ENCODE measurements at places on chromosomes 6 and 20. TPM values are rescaled to one million over a fixed set of nuclear protein-coding genes. Genes with fewer than 3 reads are reported as not detected.

DNA sequence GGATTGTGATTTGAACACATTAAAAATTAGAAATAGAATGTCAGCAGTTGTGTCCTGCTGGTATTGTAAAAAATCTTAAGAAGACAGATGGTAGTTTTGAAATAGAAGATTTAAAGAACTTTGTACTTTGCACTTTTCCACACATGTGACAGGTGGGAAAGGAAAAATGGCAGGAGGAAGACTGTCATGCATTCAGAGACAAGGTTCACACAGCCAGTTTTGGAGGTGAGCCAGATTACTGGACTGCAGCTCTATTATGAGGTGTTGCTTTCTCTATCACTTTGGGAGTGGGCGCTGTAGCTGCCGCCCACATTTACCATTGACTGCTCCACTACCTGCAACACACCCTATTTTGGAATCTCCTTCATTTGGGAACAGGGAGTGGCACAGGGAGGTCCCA, 12.1 kb upstream of the NDUFAF4 start:
- H3K27me3 ChIP-seq = no peaks in the 10 kb centered on the region
- H3K4me3 ChIP-seq = no peak overlapping the region
- DNase-seq = no peak
- H3K36me3 ChIP-seq = no peaks in the 10 kb centered on the region
- H3K27ac ChIP-seq = no peak overlapping the region

DNA sequence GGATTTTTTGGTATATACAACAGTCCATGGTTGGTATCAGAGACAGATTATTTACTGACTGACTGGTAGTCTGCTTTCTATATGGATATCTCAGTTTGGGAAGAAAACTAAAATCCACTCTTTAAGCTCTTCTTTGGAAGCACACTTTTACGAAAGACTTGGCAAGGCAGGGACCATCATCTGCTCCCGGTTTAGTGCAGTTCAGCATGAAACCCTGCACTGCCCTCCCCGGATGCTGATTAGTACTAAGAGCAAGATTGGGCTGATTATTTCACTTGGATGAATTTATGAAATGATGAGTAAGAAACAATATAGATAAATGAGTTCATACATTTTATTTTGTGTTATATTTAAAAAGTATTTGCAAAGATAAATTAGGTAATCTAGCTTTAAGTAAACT, 56.3 kb downstream of the RGS17 start:
- no peak for DNase-seq
- H3K4me3 ChIP-seq = no peak overlapping the region
- H3K36me3 ChIP-seq = no peaks in the 10 kb centered on the region
- H3K27me3 ChIP-seq = no peaks in the 10 kb centered on the region

DNA sequence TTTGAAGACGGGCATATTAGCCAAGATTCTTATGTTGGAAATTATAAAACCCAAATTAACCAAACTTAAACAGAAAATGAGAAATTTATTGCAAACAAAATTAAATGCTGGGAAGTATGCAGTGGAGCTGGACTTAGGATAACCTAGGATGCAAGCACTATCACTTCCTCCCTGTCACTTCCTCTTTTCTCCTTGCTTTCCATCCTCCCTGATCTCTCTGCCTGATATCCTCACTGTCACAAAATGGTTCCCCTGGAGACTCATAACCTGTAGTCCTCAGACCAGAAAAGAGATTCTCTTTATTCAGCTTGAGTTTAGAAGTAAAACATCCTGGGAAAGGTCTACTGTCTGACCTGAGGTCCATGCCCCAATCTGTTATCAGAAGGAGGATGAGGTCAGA, 7.4 kb upstream of the KLHL32 start:
- no peaks in the 10 kb centered on the region for H3K27me3 ChIP-seq
- no peaks in the 10 kb centered on the region for H3K36me3 ChIP-seq
- no peak overlapping the region for H3K27ac ChIP-seq
- H3K4me3 ChIP-seq = no peak overlapping the region
- DNase-seq = no peak

DNA sequence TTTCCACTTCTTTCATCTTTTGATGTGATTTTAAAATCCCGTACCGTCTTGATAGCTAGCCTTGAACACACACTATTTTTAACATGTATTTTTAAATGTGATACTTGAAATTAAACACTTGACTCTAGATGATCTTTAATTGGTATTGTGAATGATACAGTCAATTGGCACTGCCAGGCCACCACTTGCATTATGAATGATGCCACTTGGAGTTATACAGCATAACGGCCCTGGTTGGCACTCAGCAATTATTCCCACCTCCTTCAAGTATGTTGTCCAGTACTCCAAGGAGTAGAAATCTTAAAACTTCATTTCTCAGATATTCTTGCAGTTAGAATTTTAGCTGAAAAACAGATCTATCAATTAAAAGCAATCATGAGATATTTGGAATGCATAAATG, 62.9 kb downstream of the TENT5A start:
- no peaks in the 10 kb centered on the region for H3K36me3 ChIP-seq
- H3K27ac ChIP-seq = no peak overlapping the region
- H3K27me3 ChIP-seq = no peaks in the 10 kb centered on the region
- no peak for DNase-seq

TBC1D22B gene
- total RNA-seq = 9.1 TPM

PLTP gene
- 81.1 TPM for total RNA-seq

- H3K36me3 ChIP-seq = no peaks in the 10 kb centered on the region
- no peak overlapping the region for H3K27ac ChIP-seq
- no peaks in the 10 kb centered on the region for H3K27me3 ChIP-seq
- no peak for DNase-seq
- H3K4me1 ChIP-seq = peaks cover 19% of the 10 kb centered on the region
Measured at GRCh38 chr20:9244811-9245210, 175.9 kb downstream of the PLCB4 start.

ZC3H12D gene
- 1.6 TPM for total RNA-seq

GRCh38 chr6:25052181-25052580, 116.4 kb upstream of the RIPOR2 start:
- H3K36me3 ChIP-seq = no peaks in the 10 kb centered on the region
- H3K4me3 ChIP-seq = no peak overlapping the region
- DNase-seq = no peak

GRCh38 chr6:8170245-8170644, 67.9 kb upstream of the EEF1E1 start:
- H3K4me3 ChIP-seq = no peak overlapping the region
- no peak overlapping the region for H3K27ac ChIP-seq
- no peaks in the 10 kb centered on the region for H3K36me3 ChIP-seq
- DNase-seq = no peak
- no peaks in the 10 kb centered on the region for H3K27me3 ChIP-seq

DNA sequence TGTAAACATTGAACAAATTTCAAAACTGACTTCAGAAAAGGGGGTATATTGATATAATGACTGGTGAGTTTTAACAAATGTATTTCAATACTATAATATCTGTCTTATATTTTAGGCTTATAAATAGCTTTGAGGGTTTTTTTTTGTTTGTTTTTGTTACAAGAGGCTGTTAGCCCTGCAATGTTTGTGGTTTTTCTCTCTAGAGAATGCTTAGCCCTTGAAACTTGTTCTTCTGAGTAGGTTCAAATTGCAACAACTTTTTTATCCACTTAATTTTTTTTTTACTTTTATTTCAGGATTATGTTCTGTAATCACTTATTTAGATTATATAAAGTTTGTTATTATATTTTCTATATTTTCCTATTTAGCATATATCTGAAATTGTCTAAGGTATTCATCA, 333.2 kb downstream of the RIMS1 start:
- no peaks in the 10 kb centered on the region for H3K27me3 ChIP-seq
- H3K4me3 ChIP-seq = no peak overlapping the region
- H3K36me3 ChIP-seq = no peaks in the 10 kb centered on the region
- no peaks in the 10 kb centered on the region for H3K4me1 ChIP-seq

- H3K27me3 ChIP-seq = no peaks in the 10 kb centered on the region
- peak; percentile 42 for DNase-seq
- H3K27ac ChIP-seq = no peak overlapping the region
- H3K4me3 ChIP-seq = peak overlapping the region; percentile 67
Measured at GRCh38 chr6:110178626-110179405, 654 bp downstream of the WASF1 start.

DNA sequence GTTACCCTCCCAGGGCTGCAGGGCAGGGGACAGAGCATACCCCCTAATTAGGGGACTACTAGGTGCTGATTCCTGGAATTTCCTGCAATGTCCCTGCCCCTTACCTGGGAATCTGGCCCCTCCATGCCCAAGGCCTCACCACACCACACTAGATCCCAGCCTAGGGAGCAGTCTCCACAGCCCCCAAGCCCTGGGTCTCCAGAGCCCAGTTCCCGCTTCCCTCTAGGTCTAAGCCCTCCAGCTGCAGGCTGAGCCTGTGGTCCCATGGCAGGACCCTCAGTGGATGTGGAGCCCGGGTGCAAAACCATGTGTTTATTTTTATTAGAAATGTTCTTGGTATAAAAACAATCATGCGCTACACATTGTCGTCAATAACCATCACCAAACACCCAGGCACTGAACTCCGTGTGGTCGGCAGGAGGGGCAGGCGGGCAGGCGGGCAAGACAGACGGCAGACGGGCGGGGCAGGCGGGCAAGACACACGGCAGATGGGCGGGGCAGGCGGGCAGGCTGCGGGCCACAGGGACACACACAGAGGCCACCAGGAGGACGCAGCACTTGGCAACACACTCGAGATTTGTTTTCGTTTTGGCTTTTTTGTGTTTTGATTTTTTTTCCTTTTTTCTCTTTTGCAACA, 124.2 kb downstream of the GRM4 start:
- H3K4me1 ChIP-seq = no peaks in the 10 kb centered on the region
- peaks cover 3% of the 10 kb centered on the region for H3K27me3 ChIP-seq
- H3K27ac ChIP-seq = no peak overlapping the region
- no peak overlapping the region for H3K4me3 ChIP-seq

TFAP2D gene
- total RNA-seq = not detected

LCA5 gene
- total RNA-seq = 2.6 TPM

- no peak overlapping the region for H3K27ac ChIP-seq
- H3K4me3 ChIP-seq = no peak overlapping the region
- peaks cover 10% of the 10 kb centered on the region for H3K4me1 ChIP-seq
- no peak for DNase-seq
- H3K27me3 ChIP-seq = peaks cover 43% of the 10 kb centered on the region
- no peaks in the 10 kb centered on the region for H3K36me3 ChIP-seq
Measured at GRCh38 chr6:27755768-27756167, 156.4 kb downstream of the OR2B2 start.

DNA sequence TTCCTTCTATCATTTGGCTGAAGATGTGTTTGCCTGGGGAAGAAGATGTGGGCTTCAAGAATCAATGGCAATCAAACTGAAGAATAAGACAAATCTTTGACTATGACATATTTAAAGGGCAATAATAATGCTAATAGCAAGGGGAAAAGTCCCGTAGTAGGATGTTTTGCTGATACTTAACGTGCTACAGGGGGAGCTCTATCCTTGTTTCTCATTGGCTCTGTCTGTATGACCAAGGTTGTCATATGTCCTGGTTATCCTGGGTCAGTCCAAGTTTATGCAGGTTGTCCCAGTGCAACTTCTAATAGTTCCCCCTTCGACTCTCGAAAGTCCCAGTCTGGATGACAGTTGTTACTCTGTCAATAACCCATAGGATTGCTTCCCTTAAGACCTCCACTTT, 321.3 kb downstream of the DHX35 start:
- no peaks in the 10 kb centered on the region for H3K27me3 ChIP-seq
- no peak overlapping the region for H3K27ac ChIP-seq
- H3K36me3 ChIP-seq = no peaks in the 10 kb centered on the region

DNA sequence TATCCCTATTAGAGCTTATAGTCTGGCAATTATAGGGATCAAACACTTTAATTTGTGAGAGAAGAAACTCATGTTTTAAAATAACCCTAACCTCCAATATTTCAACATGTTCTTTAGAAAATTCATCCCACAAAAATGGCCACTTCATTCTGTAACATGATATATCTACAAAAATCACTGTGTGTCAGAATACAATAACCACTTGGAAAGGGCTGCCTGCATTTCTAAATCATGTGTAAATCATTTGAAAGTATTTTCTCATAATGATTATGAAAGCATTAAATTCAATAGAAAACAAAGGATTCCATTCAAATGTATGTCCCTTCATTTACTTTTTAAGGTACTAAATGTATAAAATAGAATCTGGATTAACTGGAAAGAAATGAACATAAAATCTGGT, 101.4 kb upstream of the NHSL1 start:
- H3K27me3 ChIP-seq = no peaks in the 10 kb centered on the region
- no peaks in the 10 kb centered on the region for H3K4me1 ChIP-seq
- H3K4me3 ChIP-seq = no peak overlapping the region
- no peak overlapping the region for H3K27ac ChIP-seq
- no peaks in the 10 kb centered on the region for H3K36me3 ChIP-seq

MROH8 gene
- 7.1 TPM for total RNA-seq

DNA sequence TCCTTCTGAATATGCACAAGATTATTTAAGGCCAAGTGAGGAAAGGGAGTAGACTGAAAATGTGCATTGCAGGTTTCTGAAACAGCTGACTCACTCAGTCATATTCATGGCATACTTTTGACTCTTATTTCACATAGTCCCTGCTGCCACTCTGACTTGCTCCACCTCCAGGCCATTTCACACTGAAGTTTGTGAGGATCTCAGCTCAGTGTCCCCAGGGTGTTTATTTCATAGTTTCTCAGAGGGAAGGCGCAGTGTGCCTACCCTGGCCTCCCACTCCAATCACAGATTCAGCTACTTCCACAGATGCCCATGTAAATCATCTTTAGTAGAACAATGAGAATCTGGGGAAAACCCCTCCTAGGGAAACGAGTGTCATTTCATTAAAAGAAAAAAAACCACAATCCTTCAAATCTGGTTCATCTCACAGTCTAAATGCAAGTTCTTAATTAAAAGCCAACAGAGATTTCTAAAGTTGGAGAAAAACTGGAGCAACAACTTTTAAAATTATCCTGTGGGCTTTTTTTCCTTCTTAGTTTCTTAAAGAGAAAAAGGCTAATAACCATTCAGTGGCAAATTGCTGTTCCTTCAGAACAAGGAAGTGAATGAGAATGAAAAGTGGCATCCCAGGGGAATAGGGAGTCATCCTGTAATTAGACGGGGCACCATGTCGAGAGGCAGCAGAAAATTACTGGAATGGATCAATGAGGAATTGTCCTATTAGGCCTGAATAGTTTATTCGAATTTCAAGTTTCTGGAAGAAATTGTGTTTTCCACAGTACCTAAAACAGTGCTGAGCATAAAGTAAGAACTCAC, 133.6 kb downstream of the TFAP2B start:
- no peak for DNase-seq
- no peak overlapping the region for H3K4me3 ChIP-seq
- no peaks in the 10 kb centered on the region for H3K27me3 ChIP-seq
- H3K27ac ChIP-seq = no peak overlapping the region
- H3K4me1 ChIP-seq = no peaks in the 10 kb centered on the region

DNA sequence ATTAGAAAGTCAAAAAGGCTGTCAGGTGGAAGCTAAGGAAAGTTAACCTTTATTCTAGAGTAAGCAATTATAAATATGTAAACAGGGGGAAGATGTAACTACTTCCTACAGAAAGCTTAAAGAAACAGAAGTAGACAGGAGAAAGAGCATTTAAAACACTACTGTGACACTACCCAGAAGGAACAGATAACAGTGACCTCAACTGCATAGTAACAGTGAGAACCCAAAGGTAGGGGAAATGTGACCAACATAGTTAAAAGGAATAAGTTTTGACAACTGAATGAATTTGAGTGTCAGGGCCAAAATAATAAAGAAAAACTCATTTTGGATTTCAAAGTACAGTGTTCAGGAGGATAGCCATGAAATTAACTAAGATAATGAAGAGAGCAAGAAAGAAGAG, 43.5 kb downstream of the IBTK start:
- H3K27ac ChIP-seq = no peak overlapping the region
- no peaks in the 10 kb centered on the region for H3K36me3 ChIP-seq
- H3K4me1 ChIP-seq = peaks cover 14% of the 10 kb centered on the region
- H3K4me3 ChIP-seq = no peak overlapping the region
- no peaks in the 10 kb centered on the region for H3K27me3 ChIP-seq

- no peaks in the 10 kb centered on the region for H3K4me1 ChIP-seq
- H3K36me3 ChIP-seq = no peaks in the 10 kb centered on the region
- H3K27me3 ChIP-seq = no peaks in the 10 kb centered on the region
Measured at GRCh38 chr6:69601132-69601531, 195.7 kb downstream of the LMBRD1 start.

Measured in heart left ventricle (tissue), 16 donors.